Fibroblast of the aortic adventitia (primary cell): ENCODE measurements at places on chromosomes 5 and 9. TPM values are rescaled to one million over a fixed set of nuclear protein-coding genes. Genes with fewer than 3 reads are reported as not detected.

- no peak for DNase-seq
Measured at GRCh38 chr9:135067096-135067710, 20.3 kb upstream of the OLFM1 start.

DNA sequence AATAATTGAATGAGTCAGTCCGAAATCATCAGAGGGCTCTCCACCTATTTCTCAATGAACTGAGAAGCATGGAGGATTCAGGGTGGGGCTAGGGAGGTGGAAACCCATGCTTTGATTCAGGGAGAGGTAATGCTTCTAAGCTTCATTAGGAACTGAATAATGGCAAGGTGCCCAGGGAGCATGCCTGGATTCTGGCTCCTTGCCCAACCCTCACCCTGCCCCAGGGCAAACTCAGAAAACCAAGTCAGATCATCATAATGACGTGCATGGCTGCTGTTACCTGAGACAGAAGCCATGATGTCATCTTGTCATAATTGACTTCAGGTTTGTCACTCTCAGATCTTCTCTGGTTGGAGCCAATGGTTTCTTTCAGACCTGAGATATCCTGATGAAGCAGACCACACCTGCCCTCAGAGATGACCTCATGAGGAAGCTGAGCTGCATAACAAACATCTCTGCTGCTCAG is 199.6 kb downstream of the SYK start:
- DNase-seq, result peak; percentile 59

DNA sequence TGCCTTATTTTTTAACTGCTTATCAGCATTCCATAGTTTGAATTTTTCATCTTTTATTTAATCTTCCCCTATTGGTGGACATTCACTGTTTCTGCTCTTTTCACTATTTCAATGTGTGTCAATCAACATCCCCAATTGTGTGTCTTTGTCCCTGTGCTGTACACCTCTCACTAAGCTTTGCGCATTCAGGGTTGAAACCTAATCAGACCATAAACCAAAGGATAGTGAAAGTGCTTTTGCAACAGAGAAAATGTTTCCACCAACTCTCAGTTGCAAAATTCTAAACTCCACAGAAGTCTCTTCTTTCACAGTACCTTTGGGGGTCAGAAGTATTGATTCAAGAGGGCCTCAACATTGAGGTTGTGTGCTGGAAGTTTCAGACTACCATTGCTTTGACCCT is 127.1 kb upstream of the SAP30L start:
- DNase-seq, result no peak

- DNase-seq, result no peak
Measured at GRCh38 chr5:135830876-135831275, 3.6 kb upstream of the SLC25A48 start.

DNA sequence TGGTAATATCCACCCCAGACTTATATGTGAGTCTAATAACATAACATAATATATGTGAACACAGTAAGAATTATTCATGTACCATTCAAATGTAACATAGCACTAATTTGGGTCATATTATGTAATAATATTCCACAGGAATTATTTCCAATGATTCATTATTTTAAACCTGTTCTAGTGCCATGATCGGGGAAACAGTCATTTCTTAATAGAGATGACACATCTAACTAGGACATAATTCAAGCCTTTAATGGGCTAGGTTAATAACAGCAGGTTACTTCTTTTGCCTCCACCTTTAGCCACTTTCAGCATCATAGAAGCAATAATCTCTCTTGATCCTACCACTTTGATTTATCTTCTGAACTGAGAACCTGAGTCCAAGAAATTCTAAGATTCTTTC is 12.3 kb downstream of the SPINK9 start:
- DNase-seq, result no peak

- peak; percentile 48 for DNase-seq
Measured at GRCh38 chr5:98464737-98465330, 308.6 kb upstream of the RGMB start.

GRCh38 chr9:125343518-125344275 is 82.1 kb downstream of the GAPVD1 start:
- peak; percentile 66 for DNase-seq

DNA sequence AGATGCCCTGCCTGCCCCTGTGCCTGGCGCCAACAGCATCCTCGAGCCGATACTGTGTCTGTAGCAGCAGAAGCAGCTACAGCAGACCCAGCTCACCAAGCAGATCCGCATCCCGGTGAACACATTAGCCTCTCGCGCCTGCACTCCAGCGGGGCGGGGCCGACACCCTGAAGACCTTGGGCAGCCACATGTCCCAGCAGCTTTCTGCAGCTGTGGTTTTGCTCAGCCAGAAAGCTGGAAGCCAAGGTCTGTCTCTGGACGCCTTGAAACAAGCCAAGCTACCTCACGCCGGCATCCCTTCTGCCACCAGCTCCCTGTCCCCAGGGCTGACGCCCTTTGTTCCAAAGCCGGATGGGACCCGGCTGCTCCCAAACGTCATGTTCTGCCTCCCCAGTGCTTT is 59.6 kb downstream of the ACTBL2 start:
- no peak for DNase-seq

GRCh38 chr9:112846528-112847488 is 43.9 kb downstream of the SLC46A2 start:
- peak; percentile 53 for DNase-seq

GRCh38 chr5:155898284-155898683 is 428.7 kb upstream of the SGCD start:
- DNase-seq, result no peak

RNF224 gene
- total RNA-seq, result 0.09 TPM in 1 of 2 replicates, not detected in the other

ERCC8 gene
- 4.8 and 25.5 TPM in 2 replicates for total RNA-seq

GABRA1 gene
- not detected in 2 replicates for total RNA-seq

TSSK1B gene
- 1.4 TPM in 1 of 2 replicates, not detected in the other for total RNA-seq
